Natural killer cell (primary cell): ENCODE measurements at places on chromosomes 16 and 17.

- no peak overlapping the region for H3K4me3 ChIP-seq
- no peak for DNase-seq
- H3K27me3 ChIP-seq = no peaks in the 10 kb centered on the region
- no peak overlapping the region for H3K27ac ChIP-seq
Observed at GRCh38 chr16:67926181-67926750, 5.4 kb downstream of the CTRL start.

DNA sequence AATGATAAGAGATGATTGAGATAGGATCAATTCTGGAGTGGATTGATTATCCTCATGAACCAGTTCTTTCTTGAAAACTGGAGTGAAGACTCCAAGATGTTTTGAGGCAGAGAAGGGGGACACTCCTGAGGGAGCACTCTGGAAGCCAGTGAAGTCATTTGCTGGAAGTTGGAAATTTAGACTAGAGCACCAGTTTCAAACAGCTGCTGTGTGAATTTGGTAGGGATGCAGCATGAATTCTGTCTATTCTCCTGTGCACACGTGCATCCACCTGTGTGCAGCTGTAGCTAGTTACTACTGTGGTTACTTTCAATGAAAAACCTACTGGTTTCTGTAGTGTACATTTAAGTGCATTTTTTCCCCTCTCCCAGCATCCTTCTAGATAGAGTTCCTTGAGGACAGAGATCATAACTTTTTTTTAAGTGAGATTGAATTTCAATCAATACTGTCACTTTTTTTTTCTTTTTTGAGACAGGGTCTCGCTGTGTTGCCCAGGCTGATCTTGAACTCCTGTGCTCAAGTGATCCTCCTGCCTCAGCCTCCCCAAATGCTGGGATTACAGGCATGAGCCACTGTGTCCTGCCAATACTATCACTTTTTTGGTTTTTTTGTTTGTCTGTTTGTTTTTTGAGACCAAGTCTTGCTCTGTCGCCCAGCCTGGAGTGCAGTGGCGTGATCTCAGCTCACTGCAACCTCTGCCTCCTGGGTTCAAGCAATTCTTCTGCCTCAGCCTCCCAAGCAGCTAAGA lies 65.9 kb downstream of the TUBD1 start:
- no peak overlapping the region for H3K27ac ChIP-seq
- H3K27me3 ChIP-seq = no peaks in the 10 kb centered on the region
- DNase-seq = no peak
- H3K36me3 ChIP-seq = peaks cover 3% of the 10 kb centered on the region

- peaks cover 7% of the 10 kb centered on the region for H3K36me3 ChIP-seq
- no peaks in the 10 kb centered on the region for H3K27me3 ChIP-seq
- no peak for DNase-seq
- no peak overlapping the region for H3K4me3 ChIP-seq
- H3K27ac ChIP-seq = no peak overlapping the region
Observed at GRCh38 chr17:37123386-37123785, 174.6 kb downstream of the AATF start.

- H3K4me1 ChIP-seq = no peaks in the 10 kb centered on the region
- DNase-seq = peak; percentile 89
- no peak overlapping the region for H3K4me3 ChIP-seq
- no peak overlapping the region for H3K27ac ChIP-seq
- H3K27me3 ChIP-seq = no peaks in the 10 kb centered on the region
- peaks cover 31% of the 10 kb centered on the region for H3K36me3 ChIP-seq
Observed at GRCh38 chr16:48353565-48354163, 31.5 kb downstream of the SIAH1 start.

DNA sequence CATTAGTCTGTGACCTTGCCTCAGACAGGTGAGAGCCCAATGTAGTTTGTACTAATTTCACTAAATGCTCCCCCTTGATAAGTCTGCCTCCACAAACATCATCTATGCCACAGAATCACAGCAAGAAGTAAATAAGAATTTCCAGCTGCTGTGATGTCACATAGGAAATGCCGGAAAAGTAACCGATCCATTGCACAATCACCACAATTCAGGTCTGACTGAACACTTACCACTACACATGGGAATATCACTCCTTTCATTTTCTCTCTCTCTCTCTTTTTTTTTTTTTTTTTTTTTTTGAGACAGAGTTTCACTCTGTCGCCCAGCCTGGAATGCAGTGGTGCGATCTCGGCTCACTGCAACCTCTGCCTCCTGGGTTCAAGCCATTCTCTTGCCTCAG lies 79.0 kb upstream of the CDH11 start:
- no peak overlapping the region for H3K27ac ChIP-seq
- no peaks in the 10 kb centered on the region for H3K4me1 ChIP-seq
- H3K36me3 ChIP-seq = no peaks in the 10 kb centered on the region
- H3K27me3 ChIP-seq = no peaks in the 10 kb centered on the region

DNA sequence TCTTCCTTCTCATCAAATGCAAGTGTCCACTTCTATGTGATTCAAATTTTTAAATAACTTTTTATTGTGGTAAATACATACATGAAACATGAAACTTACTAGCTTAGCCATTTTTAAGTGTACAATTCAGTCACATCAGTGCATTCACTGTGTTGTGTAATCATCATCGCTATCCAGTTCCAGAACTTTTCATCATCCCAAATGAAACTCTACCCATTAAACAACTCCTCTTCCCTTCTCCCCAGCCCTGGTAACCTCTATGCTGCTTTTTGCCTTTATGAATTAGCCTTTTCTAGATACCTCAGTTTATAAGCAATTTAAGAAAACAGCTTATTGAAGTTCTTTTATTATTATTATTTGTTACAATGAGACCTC lies 41.1 kb upstream of the IL34 start:
- no peaks in the 10 kb centered on the region for H3K36me3 ChIP-seq
- no peaks in the 10 kb centered on the region for H3K4me1 ChIP-seq
- H3K27me3 ChIP-seq = no peaks in the 10 kb centered on the region

GRCh38 chr16:87297918-87298631 lies 19.1 kb downstream of the C16orf95 start:
- H3K27me3 ChIP-seq = no peaks in the 10 kb centered on the region
- no peaks in the 10 kb centered on the region for H3K4me1 ChIP-seq
- no peak overlapping the region for H3K27ac ChIP-seq
- DNase-seq = no peak
- no peak overlapping the region for H3K4me3 ChIP-seq
- no peaks in the 10 kb centered on the region for H3K36me3 ChIP-seq

DNA sequence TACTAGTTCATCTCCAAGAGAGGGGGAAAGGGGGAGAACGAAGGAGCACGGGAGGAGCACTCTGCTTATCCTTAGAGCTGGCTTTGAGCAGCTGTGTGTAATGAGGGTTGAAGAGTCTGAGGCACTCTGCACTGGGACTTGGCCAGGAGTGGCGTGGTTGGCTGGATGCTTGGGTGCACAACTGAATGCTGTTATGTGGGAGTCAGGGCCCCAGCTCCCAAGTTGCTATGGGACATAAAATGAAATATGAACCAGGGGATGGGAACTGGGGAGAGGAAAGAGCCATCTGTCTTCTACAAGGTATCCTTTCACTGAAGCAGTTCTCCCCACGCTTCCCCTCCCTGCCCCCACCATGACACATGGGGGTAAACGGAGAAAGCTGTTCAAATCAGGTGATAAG lies 105.9 kb upstream of the ANKFN1 start:
- H3K27me3 ChIP-seq = no peaks in the 10 kb centered on the region
- no peak overlapping the region for H3K4me3 ChIP-seq
- H3K36me3 ChIP-seq = no peaks in the 10 kb centered on the region
- no peak for DNase-seq
- no peak overlapping the region for H3K27ac ChIP-seq
- no peaks in the 10 kb centered on the region for H3K4me1 ChIP-seq

GRCh38 chr16:1550069-1550468 lies 16.6 kb downstream of the TMEM204 start:
- DNase-seq = no peak
- no peaks in the 10 kb centered on the region for H3K27me3 ChIP-seq
- H3K27ac ChIP-seq = no peak overlapping the region
- peaks cover 8% of the 10 kb centered on the region for H3K36me3 ChIP-seq
- no peak overlapping the region for H3K4me3 ChIP-seq

- H3K36me3 ChIP-seq = no peaks in the 10 kb centered on the region
- no peaks in the 10 kb centered on the region for H3K4me1 ChIP-seq
- H3K4me3 ChIP-seq = no peak overlapping the region
- DNase-seq = peak; percentile 33
- no peaks in the 10 kb centered on the region for H3K27me3 ChIP-seq
Observed at GRCh38 chr17:44636562-44636961, 19.7 kb upstream of the MEIOC start.

GRCh38 chr16:2587891-2588565 lies 50.2 kb downstream of the PDPK1 start:
- peaks cover 55% of the 10 kb centered on the region for H3K36me3 ChIP-seq
- DNase-seq = no peak
- no peaks in the 10 kb centered on the region for H3K27me3 ChIP-seq
- H3K4me1 ChIP-seq = peaks cover 2% of the 10 kb centered on the region

- H3K4me3 ChIP-seq = no peak overlapping the region
- no peaks in the 10 kb centered on the region for H3K27me3 ChIP-seq
- H3K4me1 ChIP-seq = peaks cover 21% of the 10 kb centered on the region
- DNase-seq = no peak
Observed at GRCh38 chr17:5000237-5000639, 2.5 kb downstream of the KIF1C start.

GRCh38 chr17:1890758-1891450 lies 61.1 kb downstream of the RPA1 start:
- peak; percentile 76 for DNase-seq
- no peak overlapping the region for H3K4me3 ChIP-seq
- peaks cover 57% of the 10 kb centered on the region for H3K36me3 ChIP-seq
- peaks cover 18% of the 10 kb centered on the region for H3K4me1 ChIP-seq
- no peaks in the 10 kb centered on the region for H3K27me3 ChIP-seq

DNA sequence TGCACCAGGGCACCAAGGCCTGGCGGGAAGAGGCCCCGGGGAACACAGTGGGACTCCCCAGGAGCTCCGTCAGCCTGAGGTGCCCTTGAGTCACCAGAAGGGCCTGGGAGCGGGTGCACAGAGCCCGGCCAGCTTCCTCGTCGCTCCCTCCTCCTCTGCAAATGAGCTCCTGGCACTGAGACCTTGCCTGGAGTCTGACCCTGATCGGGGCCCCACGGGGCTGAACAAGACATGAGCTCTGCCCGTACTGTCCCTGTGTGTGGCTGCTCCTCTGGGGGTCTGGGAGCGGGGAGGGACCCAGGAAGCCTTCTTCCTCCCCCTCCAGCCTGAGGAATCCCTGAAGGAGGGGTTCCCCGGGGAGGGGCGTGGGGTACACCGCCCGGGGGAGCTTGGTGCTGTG lies 36.4 kb upstream of the SSTR5 start:
- H3K36me3 ChIP-seq = no peaks in the 10 kb centered on the region
- no peak overlapping the region for H3K4me3 ChIP-seq
- no peak overlapping the region for H3K27ac ChIP-seq
- no peaks in the 10 kb centered on the region for H3K27me3 ChIP-seq

- H3K36me3 ChIP-seq = peaks cover 45% of the 10 kb centered on the region
- H3K27ac ChIP-seq = peak overlapping the region; percentile 44
- no peaks in the 10 kb centered on the region for H3K27me3 ChIP-seq
Observed at GRCh38 chr16:68319185-68319908, 8.5 kb downstream of the PRMT7 start.

- no peaks in the 10 kb centered on the region for H3K4me1 ChIP-seq
- H3K27me3 ChIP-seq = no peaks in the 10 kb centered on the region
- H3K4me3 ChIP-seq = no peak overlapping the region
- peaks cover 26% of the 10 kb centered on the region for H3K36me3 ChIP-seq
- no peak overlapping the region for H3K27ac ChIP-seq
- no peak for DNase-seq
Observed at GRCh38 chr16:3143189-3143588, 8.4 kb downstream of the ZNF213 start.

GRCh38 chr17:37212179-37212578 lies 163.6 kb upstream of the C17orf78 start:
- DNase-seq = no peak
- no peaks in the 10 kb centered on the region for H3K4me1 ChIP-seq
- no peak overlapping the region for H3K4me3 ChIP-seq
- H3K36me3 ChIP-seq = peaks cover 15% of the 10 kb centered on the region
- no peak overlapping the region for H3K27ac ChIP-seq

- peaks cover 8% of the 10 kb centered on the region for H3K36me3 ChIP-seq
- H3K27ac ChIP-seq = no peak overlapping the region
Observed at GRCh38 chr16:11175787-11176341, 80.1 kb downstream of the SOCS1 start.

- no peak overlapping the region for H3K27ac ChIP-seq
- H3K4me3 ChIP-seq = no peak overlapping the region
- no peaks in the 10 kb centered on the region for H3K27me3 ChIP-seq
- DNase-seq = no peak
- no peaks in the 10 kb centered on the region for H3K36me3 ChIP-seq
Observed at GRCh38 chr16:29883987-29884386, 15.4 kb downstream of the SEZ6L2 start.

- H3K27ac ChIP-seq = no peak overlapping the region
- H3K4me3 ChIP-seq = no peak overlapping the region
Observed at GRCh38 chr17:76537288-76537577, 276 bp downstream of the CYGB start.

GRCh38 chr17:44308320-44308818 lies at the start of gene RUNDC3A:
TSS of gene RUNDC3A (plus strand) at chr17:44308601. CDS start at chr17:44308833, 232 bp downstream.
- peaks cover 20% of the 10 kb centered on the region for H3K27me3 ChIP-seq
- peaks cover 22% of the 10 kb centered on the region for H3K4me1 ChIP-seq
- H3K27ac ChIP-seq = no peak within 1 kb of the TSS
- peak; percentile 92 for DNase-seq
- no peak within 1 kb of the TSS for H3K4me3 ChIP-seq

- H3K27me3 ChIP-seq = no peaks in the 10 kb centered on the region
- H3K36me3 ChIP-seq = no peaks in the 10 kb centered on the region
- H3K27ac ChIP-seq = no peak overlapping the region
- no peaks in the 10 kb centered on the region for H3K4me1 ChIP-seq
Observed at GRCh38 chr16:51508490-51509212, 357.6 kb upstream of the SALL1 start.

GRCh38 chr17:382644-383533 lies 30.3 kb upstream of the RPH3AL start:
- H3K36me3 ChIP-seq = no peaks in the 10 kb centered on the region
- peaks cover 12% of the 10 kb centered on the region for H3K4me1 ChIP-seq
- H3K4me3 ChIP-seq = no peak overlapping the region
- H3K27ac ChIP-seq = no peak overlapping the region
- DNase-seq = no peak

DNA sequence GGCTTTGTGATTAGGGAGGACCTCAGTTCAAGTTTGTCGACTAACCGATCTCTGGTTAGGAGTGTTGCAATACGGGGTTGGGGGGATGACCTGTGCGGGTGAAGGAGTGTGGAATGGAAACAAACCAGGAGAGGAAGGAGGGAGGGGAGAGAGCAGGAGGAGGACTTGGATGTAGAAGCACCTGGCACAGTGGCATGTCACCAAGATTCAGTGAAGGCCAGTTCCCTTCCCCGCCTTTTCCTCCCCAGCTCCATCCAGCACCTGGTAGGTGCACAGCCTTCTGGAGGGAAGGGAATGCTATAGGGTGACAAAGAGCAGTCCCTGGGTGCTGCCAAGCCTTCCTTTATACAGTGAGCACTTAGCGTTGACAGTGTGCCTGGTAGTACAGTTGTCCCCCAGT lies 107.4 kb upstream of the CRHR1 start:
- DNase-seq = no peak
- no peaks in the 10 kb centered on the region for H3K27me3 ChIP-seq
- no peaks in the 10 kb centered on the region for H3K4me1 ChIP-seq
- no peak overlapping the region for H3K4me3 ChIP-seq
- no peaks in the 10 kb centered on the region for H3K36me3 ChIP-seq

- H3K4me3 ChIP-seq = no peak overlapping the region
- H3K27ac ChIP-seq = no peak overlapping the region
- DNase-seq = no peak
- H3K4me1 ChIP-seq = no peaks in the 10 kb centered on the region
- H3K36me3 ChIP-seq = no peaks in the 10 kb centered on the region
- peaks cover 2% of the 10 kb centered on the region for H3K27me3 ChIP-seq
Observed at GRCh38 chr16:14278749-14279148, 207.6 kb downstream of the MRTFB start.

- no peaks in the 10 kb centered on the region for H3K27me3 ChIP-seq
- no peaks in the 10 kb centered on the region for H3K36me3 ChIP-seq
Observed at GRCh38 chr17:37797206-37797605, 52.3 kb upstream of the HNF1B start.
